ENCODE measurements at places on chromosomes 3 and 15.
A peak's percentile ranks its signal among the peaks of the same experiment; 100 is the strongest.

- DNase-seq: no peak
These were observed 682 bp downstream of the ETFA start for GRCh38 chr15:76310475-76311099.

DNA sequence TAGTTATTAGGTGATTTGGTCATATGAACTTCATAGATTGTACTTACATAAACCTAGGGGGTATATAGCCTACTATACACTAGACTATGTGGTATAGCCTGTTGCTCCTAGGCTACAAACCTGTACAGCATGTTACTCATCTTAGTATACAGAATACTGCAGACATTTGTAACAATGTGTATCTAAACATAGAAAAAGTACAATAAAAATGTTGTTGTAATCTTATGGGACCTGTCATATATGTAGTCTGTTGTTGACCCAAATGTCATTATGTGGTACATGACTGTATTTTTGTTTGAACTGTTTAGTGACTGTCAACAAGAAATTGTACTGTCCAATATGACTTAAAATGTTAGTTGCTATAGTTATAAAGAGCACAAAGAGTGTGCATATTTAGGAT is 69.8 kb downstream of the TCF12 start:
- no peak for DNase-seq

- DNase-seq: no peak
These were observed 386.0 kb upstream of the RARB start for GRCh38 chr3:25041871-25042584.

GRCh38 chr3:127645371-127646015 is 16.5 kb downstream of the PODXL2 start:
- DNase-seq: no peak

DNA sequence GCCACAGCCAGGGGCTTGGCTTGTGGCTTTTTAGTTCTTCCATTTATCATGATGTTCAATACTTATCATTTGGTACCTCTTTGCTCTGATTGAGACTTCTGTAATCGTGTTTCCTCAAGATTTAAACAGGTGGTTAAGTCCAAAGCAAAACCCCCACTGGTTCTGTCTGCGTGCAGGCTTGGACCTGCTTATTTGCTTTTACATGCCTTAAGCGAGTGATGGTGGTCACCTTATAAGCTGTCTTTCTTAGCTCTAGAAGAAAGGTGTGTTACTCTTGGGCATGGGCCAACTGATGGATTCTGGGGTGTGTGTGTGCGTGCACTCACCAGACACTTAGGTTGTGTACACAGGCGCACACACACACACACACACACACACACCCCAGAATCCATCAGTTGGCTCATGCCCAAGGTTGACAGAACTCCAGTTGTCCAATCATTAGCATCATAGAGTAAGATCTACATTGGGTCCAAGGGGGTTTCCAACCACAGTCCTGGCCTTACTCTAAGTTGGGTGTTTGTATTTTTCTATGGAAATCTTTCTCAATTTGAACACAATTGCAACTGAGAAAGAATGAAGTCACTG is 1.2 kb downstream of the MYZAP start:
- no peak for DNase-seq

DNA sequence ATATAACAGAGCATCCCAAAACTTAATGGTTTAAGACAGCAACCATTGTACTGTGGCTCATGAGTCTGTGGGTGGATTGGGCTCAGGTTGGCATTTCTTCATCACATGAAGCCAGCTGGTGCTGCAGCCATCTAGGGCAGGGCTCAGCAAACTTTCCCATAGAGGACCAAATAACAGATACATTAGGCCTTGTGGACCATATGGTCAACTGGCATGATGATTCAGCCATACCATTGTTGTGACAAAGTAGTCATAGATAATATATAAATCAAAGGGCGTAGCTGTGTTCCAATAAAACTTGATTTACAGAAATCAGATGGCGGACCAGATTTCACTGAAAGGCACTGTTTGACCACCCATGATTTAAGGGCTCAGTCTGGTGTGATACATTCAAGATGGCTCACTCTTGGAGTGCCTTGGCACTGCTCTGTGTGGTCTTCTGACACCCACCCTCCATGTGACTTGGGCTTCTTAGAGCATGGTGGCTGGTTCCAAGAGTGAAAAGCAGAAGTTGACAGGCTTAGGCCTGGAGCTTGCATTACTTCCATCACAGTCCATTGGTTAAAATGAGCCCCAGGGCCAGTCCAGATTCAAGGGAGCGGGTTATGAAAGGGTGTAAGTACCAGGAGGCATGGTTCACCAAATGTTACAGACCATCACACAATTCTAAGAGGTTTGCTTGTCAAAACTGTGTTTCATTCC is 40.8 kb upstream of the BHLHE40 start:
- DNase-seq: no peak

- DNase-seq: no peak
These were observed 14.0 kb downstream of the PLXNA1 start for GRCh38 chr3:126996905-126997304.

- no peak for DNase-seq
These were observed 7.3 kb upstream of the EHD4 start for GRCh38 chr15:41979493-41980266.

GRCh38 chr3:9779075-9779593 is 9.4 kb upstream of the CAMK1 start:
- no peak for DNase-seq

GRCh38 chr3:179348325-179349013 is 960 bp downstream of the MFN1 start:
- no peak for DNase-seq

GRCh38 chr15:63034578-63034977 is 8.0 kb upstream of the TPM1 start:
- DNase-seq: no peak

DNA sequence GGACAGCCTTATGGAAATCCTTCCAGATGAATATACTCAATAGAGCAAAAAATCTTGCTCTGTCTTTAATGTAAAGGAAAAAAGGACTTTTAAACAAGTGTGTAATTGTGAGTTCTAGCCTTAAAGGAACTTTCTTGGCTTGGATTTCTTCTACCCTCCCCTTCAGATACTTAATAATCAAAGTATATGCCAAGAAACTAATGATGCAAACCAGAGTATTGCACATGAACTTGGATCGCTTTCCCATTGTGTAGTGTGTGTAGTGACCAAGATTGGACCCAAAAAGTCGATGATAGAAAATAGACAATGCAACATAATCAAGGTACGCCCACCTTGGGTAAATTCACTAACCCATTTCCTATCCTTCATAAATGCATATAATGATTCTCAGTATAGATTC is 123.8 kb downstream of the TIGIT start:
- DNase-seq: no peak

DNA sequence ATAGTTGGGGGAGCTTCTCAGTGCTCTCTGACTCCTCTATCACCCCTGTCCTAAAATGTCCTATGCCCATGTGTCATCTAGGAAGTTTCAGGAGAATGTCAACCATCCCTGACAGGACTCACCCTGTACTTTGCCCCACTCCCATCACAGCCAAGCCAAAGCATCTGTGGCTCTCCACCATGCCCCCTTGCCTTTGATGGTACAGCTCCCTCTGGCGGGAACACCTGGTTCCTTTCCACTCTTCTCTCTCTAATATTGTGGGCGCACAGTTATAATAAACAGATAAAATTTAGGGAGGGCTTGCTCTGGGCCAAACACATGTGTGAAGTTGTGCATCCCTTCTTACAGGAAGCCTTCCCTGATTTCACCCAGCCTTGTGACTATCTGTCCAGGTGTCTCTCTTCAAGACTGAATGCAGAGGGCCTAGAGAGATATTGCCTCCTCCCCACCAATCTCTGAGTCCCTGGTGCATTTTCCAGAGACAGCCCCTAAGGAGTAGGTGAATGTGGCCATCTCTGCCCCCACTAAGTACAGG is 62.8 kb downstream of the ISG20 start:
- no peak for DNase-seq

DNA sequence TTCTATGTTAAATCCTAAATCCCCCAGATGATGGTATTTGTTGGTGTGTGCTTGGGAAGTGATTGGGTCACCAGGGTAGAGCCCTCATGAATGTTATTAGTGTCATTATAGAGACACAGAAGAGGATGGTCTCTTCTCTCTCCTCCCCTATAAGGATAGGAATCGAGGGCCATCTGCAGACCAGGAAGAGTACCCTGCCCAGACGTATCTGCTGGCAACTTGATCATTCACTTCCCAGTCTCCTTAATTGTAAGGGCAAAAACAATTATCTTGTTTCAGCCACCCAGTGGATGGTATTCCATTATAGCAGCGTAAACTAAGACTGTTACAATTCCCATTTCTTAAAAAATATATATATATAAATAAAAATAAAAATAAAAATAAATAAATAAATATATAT is 892.2 kb downstream of the SI start:
- no peak for DNase-seq

- no peak for DNase-seq
These were observed 108.1 kb upstream of the TNFAIP8L3 start for GRCh38 chr15:51202783-51203182.

DNA sequence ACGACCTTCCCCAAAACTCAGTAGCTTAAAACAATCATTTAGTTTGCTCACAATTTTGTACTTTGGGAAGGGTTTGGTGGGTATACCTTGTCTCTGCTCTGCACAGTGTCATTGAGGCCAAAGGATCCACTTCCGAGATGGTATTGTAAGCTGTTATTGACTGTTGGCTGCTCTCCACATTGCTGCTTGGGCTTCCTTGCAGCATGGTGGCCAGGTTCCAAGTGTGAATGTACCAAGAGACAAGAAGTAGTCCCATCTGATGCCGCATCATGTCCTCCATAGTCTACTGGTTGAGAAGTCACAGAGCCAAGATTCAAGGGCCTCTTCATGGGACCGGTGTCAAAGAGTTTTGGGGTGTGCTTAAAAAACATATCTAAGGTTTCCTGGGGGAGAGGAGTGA is 268.5 kb downstream of the PLCL2 start:
- no peak for DNase-seq

- DNase-seq: no peak
These were observed 19.9 kb upstream of the GOLGA8J start for GRCh38 chr15:30062881-30063280.

DNA sequence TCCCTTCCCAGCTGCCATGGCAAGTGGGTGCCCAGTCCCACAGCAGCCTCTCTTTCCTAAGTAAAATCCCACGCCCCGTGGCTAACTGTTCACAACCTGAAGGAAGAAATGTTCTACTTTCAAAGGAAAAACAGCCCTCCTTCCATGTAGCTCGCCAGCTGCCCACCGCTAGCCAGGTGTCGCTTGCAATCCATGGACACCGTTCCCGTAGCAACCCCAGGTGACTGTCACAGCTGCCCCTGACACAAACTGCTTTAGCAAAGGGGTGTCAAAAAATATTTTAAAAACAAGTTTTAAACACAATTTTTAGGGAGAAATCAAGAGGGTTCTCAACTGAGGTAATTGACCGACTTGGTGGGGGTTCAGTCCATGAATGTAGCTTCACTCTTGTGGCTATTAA is 21.0 kb upstream of the CGNL1 start:
- DNase-seq: no peak

DNA sequence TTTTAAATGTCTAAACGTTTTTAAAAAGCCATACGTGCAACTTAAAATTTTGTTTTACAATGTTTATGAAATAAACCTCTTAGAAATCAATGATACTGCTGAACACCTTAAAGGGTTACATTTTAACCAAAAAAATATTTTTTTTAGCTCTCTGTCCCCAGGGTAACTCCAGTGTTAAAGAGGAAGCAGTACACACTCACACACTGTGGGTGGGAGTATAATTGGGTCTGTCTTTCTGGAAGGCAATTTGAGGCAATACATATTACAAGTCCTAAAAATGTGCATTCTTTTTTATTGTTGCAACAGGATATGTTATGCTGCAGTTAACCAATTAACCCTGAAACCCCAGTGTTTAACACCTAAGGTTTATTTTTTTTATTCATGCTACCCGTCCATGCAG is 34.1 kb downstream of the WHAMM start:
- DNase-seq: no peak

- no peak for DNase-seq
These were observed 60.4 kb upstream of the TNFAIP8L3 start for GRCh38 chr15:51155016-51155580.

- no peak for DNase-seq
These were observed 21.8 kb upstream of the SPATA12 start for GRCh38 chr3:57038466-57039164.

DNA sequence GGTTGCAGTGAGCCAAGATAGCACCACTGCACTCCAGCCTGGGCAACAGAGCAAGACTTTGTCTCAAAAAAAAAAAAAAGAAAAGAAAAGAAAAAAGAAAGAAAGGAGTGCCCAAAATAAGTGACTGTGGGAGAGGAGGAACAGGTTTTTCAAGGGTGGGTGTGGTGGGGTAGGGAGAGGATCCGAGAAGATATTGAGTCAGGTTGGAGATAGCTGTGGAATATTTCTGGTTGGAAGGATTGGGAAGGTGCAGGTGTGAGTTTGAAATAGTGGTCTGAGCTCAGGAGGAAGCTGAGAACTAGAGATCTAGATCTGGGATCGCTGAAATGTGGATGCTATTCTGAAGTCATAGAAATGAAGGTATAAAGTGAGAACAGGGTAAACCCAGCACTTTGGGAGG is 7.8 kb downstream of the SCAMP2 start:
- DNase-seq: no peak

DNA sequence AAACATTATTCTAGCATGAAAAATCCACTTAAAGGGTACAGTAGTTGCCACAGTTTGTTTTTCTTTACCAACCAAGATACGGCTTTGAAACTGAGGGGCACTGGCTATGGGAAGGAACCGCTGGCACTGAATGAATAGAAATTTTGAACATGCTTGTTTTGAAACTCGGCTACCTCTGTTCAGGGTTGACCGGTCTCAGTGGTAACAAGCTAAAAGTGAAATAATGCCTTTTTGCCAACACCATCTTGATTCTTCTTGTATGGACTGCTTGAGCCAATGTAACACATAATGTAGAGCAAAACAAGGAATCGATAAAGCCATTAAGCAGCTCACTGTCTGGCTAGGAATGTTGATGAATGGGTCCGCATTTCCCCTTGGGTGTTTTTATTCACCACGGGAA is 36.5 kb downstream of the PTPRG start:
- DNase-seq: no peak

GRCh38 chr15:25724899-25725298 is 138.2 kb downstream of the ATP10A start:
- no peak for DNase-seq

- no peak for DNase-seq
These were observed 436.1 kb downstream of the TUSC7 start for GRCh38 chr3:117145677-117146076.

DNA sequence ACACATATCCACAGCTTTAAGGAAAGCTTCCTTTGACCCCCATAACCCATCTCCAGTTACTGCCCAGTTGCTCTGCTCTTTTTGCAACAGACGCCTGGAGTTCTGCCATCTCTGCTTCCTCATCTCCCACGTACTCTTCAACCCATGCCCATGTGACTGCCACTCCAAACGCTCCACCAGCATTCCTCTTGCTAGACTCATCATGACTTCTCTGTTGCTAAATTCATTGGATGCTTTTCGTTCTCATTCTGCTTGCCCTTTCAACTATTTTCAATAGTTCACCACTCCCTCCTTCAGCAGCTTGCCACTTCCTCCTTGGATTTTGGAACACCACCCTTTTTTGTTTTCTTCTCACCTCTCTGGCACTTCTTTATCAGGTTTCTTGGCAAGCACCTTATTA is 2.7 kb upstream of the KNSTRN start:
- DNase-seq: peak; percentile 90

GRCh38 chr3:30331519-30331918 is 274.9 kb upstream of the TGFBR2 start:
- no peak for DNase-seq

- no peak for DNase-seq
These were observed 57.9 kb downstream of the CCDC33 start for GRCh38 chr15:74294010-74294409.

All from amniotic stem cell (primary cell).